Stimulated activated CD8-positive, alpha-beta memory T cell treated with anti-CD3 and anti-CD28 coated beads, Interleukin-15, amount 100 ng/mL, for 4 hours (primary cell): ENCODE measurements at places on chromosomes 13 and 19.

- DNase-seq, result no peak
These were observed 817.2 kb downstream of the SLITRK1 start for GRCh38 chr13:83065108-83065507.

- DNase-seq, result no peak
These were observed 32.2 kb downstream of the F2RL3 start for GRCh38 chr19:16920816-16921529.

DNA sequence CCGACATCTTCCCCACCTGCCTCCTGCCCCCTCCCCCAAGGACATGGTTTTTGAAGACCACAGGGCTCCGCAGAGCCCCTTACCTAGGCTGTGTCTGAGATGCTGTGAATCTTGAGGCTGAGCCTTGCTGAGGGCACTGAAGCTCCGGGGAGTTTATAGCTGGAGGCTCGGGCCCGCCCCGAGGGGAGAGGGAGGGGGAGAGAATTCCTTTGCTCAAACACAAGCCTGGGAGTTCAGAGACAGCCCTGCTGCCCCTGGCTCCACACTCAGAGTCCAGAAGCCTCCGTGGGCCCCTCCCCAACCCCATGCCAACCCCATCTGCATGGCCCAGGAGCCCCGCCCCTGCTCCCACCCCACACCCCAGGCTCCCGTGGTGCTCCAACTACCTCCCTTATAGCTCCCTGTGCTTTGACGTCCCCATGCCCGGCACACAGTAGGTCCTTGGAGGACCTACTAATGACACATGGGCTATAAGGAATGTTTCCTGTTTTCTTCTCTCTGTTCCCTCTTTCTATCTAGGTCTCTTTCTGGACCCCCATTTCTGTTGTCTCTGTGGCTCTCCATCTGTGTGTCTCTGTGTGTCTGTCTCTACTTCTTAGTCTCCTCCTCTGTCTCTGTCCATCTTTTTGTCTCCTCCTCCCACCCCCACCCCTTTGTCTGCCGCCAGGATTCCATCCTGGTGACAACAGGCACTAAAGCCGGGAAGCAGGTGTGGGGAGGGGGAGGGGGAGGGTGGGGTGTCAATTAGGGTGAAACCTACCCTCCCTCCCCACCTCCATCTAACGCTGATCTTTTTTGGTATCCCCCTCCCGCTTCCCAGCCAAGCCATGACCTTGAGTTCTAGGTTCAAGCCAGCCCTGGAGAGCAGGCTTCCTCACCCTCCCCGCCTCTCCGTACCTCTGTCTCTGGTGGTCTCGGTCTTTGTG lies at the start of gene TNNT1:
Gene TNNT1, minus strand, starts transcription at position 129 of the 926 bp plus-strand sequence. CDS start 2,049 bp downstream, outside the sequence.
- no peak for DNase-seq

GRCh38 chr13:73365252-73365651 lies 306.4 kb downstream of the KLF5 start:
- no peak for DNase-seq

- no peak for DNase-seq
These were observed 84.5 kb upstream of the FRY start for GRCh38 chr13:31947105-31947504.

DNA sequence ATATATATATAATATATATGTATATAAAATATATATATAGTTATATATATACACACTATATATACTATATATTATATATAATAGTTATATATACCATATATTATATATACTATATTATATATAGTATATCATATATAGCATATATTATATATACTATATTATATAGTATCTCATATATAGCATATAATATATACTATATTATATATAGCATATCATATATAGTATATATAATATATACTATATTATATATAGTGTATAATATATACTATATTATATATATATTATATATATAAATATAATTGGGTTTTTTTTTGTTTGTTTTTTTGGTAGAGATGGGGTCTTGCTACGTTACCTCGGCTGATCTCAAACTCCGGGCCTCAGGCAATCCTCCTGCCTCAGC lies 11.6 kb upstream of the HNRNPL start:
- no peak for DNase-seq

GRCh38 chr13:82165396-82166174 lies 1716.7 kb downstream of the SLITRK1 start:
- DNase-seq, result no peak

GRCh38 chr13:23946900-23947299 lies 49.6 kb upstream of the C1QTNF9B start:
- DNase-seq, result no peak

DNA sequence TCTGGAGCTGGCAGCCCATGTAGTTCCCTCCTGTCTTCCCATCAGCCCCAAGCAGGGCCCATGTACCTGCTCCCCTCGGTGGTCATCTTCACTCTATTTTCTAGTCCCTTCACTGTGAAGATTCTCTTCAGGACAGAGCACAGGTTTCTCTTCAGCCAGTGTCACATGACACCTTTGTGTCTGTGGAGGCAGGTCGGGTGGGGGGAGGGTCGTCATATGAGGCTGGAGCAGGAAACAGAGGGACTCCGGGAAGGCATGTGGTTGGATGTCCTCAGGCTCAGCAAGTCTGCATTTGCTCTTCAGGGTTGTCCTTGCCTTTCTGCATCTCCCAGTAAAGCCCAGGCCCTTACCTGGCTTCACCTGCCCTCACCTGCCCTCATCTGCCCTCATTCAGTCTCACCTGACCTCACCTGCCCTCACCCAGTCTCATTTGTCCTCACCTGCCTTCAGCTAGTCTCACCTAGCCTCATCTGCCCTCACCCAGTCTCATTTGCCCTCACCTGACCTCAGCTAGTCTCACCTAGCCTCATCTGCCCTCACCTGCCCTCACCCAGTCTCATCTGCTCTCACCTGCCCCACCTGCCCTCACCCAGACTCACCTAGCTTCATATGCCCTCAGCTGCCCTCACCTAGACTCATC lies 120.3 kb downstream of the ZDHHC20 start:
- no peak for DNase-seq

DNA sequence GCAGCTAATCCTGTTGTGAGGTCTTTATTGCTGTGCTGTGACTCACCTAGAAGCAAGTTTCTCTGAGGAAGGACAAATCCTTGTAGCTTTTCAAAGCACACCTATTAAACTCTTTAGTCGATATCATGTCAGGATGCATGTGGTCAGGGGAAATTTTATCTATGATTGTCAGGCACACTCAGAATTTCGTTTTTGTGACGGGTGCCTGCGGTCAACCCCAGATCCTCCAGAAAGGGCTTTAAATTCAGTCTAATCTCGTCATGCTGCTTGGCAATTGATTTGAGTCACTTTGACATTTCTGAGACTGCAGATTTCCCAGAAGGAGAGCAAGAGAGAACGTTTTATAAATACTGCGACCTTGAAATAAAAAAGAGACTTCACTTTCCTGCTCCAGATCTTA lies 316.9 kb downstream of the FGF9 start:
- DNase-seq, result no peak
